ENCODE measurements at places on chromosomes 3 and 15. TPM values are rescaled to one million over a fixed set of nuclear protein-coding genes. Genes with fewer than 3 reads are reported as not detected.

SLC6A11 gene
- total RNA-seq = 3.6 TPM

ACKR4 gene
- 0.09 TPM for total RNA-seq

APPL1 gene
- total RNA-seq = 47.3 TPM

GRCh38 chr3:128875556-128876120 is 3.8 kb upstream of the ACAD9 start:
- no peak for DNase-seq
- H3K36me3 ChIP-seq = no peaks in the 10 kb centered on the region
- no peaks in the 10 kb centered on the region for H3K27me3 ChIP-seq
- peaks cover 7% of the 10 kb centered on the region for H3K4me1 ChIP-seq
- no peak overlapping the region for H3K27ac ChIP-seq
- H3K4me3 ChIP-seq = no peak overlapping the region

- H3K4me3 ChIP-seq = no peak overlapping the region
- no peak for DNase-seq
- H3K27me3 ChIP-seq = no peaks in the 10 kb centered on the region
- no peaks in the 10 kb centered on the region for H3K36me3 ChIP-seq
- H3K4me1 ChIP-seq = no peaks in the 10 kb centered on the region
- no peak overlapping the region for H3K27ac ChIP-seq
Measured at GRCh38 chr3:39000008-39000450, 51.7 kb downstream of the SCN11A start.

GRCh38 chr15:69703532-69704187 is 251.0 kb downstream of the RPLP1 start:
- H3K4me1 ChIP-seq = no peaks in the 10 kb centered on the region
- H3K4me3 ChIP-seq = no peak overlapping the region
- no peaks in the 10 kb centered on the region for H3K36me3 ChIP-seq

DNA sequence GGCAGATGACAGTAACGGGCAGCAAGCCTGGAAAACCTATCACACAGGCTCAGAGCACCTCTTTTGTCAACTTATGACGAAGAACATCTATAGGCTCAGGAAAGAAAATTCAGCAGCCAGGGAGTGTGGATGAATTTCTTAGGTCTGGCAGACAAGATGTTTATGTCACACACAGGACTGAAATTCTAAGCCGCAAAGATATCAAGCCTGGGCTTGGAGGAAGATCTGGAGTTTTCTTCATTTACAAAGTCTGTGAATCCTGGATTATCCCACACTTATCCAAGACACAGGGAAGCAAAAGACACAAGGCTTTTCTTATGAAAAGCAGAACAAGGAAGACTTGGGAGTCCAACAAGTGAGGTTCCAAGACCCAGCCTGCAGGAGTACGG is 23.4 kb upstream of the CHCHD6 start:
- H3K27ac ChIP-seq = no peak overlapping the region
- H3K36me3 ChIP-seq = no peaks in the 10 kb centered on the region
- H3K4me1 ChIP-seq = peaks cover 5% of the 10 kb centered on the region
- H3K4me3 ChIP-seq = no peak overlapping the region

DNA sequence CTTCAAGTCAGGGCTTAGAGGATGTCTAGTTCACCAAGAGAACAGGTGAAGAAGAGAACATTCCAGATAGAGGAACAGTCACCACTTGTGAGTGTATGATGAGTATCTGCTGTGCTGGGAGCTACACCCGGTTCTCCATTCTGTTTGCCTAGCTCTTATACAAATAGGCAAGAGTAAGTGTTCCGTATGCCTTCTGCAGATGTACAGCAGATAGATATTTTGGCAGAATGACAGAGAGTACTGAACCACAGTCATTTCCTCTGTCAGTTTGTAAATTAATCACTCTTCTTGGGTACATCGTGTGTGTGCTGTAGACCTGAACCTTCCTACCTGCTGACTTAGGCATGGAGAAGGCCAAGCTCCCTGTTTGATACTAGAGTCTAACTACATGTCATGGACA is 108.3 kb upstream of the CTDSPL start:
- no peak overlapping the region for H3K4me3 ChIP-seq
- H3K4me1 ChIP-seq = no peaks in the 10 kb centered on the region
- DNase-seq = no peak
- no peaks in the 10 kb centered on the region for H3K36me3 ChIP-seq

DNA sequence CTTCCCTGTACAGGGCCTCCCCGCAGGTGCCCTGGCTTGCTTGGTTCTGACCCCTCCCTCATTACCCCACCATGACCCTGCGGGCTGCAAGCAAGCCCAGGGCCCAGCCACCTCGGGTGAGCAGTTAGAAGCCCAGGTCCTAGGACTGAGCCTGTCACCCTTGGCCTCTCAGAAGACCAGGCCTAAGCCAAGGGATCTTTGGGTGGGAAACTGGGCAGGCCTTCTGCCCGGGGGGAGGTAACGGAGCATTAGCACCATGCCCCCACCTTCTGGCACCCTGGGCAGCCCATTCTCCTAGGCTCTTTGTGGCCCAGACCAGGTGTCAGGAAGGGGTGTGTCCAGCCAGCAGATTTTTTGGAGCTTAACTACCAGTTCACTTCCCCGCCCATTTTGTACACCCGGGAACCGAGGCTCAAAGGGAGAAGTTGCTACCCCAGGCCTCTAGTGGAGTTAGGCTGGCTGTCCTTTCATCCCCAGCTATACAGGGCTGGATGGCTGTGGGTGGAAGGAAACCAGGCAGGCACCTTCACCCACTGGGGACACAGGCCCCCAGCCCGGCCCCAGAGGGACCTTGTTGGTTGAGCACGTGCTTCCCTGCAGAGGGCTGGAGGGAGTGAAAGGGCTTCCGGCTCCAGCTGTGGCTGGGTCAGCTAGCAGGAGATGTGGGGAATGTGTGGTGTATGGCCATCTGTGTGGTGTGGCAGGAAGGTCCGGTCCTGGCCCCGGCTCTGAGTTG is 1.4 kb downstream of the CSK start:
- peaks cover 25% of the 10 kb centered on the region for H3K4me1 ChIP-seq
- peak overlapping the region; percentile 88 for H3K27ac ChIP-seq
- DNase-seq = no peak
- H3K4me3 ChIP-seq = peak overlapping the region; percentile 80
- no peaks in the 10 kb centered on the region for H3K27me3 ChIP-seq

- no peak overlapping the region for H3K27ac ChIP-seq
- no peaks in the 10 kb centered on the region for H3K27me3 ChIP-seq
- no peaks in the 10 kb centered on the region for H3K4me1 ChIP-seq
- no peak overlapping the region for H3K4me3 ChIP-seq
- DNase-seq = no peak
Measured at GRCh38 chr3:51297333-51297732, 87.8 kb upstream of the MANF start.

DNA sequence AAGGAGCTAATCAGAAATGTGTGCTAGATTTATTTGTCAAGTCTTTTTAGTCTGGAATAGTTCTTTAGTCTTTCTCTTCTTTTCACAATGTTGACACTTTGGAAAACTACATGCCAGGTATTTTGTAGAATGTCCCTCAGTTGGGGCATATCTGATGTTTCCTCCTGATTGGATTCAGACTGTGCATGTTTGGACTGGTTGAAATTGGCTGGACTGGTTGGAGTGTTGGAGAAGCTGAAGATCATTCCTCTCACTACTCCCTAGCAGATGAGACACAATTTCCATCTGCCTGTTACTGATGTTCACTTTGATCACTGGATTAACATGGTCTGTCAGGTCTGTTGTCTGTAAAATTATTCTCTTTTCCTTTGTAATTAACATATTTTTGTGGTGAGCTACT is 3.7 kb downstream of the NME9 start:
- no peak overlapping the region for H3K4me3 ChIP-seq
- DNase-seq = peak; percentile 31
- no peak overlapping the region for H3K27ac ChIP-seq
- no peaks in the 10 kb centered on the region for H3K27me3 ChIP-seq
- H3K4me1 ChIP-seq = no peaks in the 10 kb centered on the region

GRCh38 chr3:178969004-178969700 is 102.5 kb downstream of the ZMAT3 start:
- H3K36me3 ChIP-seq = no peaks in the 10 kb centered on the region
- no peak overlapping the region for H3K27ac ChIP-seq
- H3K27me3 ChIP-seq = no peaks in the 10 kb centered on the region
- H3K4me1 ChIP-seq = no peaks in the 10 kb centered on the region

DNA sequence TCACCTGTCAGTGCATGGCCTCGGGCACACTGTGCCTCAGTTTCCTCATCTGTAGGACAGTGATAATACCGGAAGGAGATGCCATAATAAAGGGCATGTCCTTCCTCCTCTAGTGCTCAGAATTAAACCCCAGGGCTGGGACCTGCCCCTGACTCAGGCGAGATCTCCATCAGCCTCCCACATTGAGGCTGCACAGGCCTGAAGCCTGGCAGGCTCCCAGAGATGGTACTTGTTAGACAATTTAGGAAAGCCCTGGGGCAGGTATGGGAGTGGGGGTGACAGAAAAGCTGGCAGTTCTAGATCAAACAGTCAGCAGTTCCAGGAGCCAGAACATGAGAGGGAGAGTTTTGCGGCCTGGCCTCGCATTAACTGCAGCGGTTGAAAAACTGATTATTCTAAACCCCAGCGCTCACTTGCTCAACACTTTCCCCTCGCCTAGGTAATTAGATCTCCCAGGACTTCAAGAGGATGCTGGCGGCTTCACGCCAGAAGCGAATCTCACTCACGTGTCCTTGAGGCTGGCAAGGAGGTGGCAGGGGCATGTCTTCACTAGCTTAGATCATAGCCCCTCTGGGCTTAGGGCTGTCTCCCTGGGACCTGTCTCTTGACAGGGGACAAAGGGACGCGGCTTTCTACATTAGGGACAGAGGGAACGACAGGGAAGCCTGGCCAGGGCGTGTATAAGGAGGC is 73.1 kb downstream of the ATP2B2 start:
- DNase-seq = no peak
- H3K4me1 ChIP-seq = no peaks in the 10 kb centered on the region
- no peak overlapping the region for H3K27ac ChIP-seq
- H3K27me3 ChIP-seq = no peaks in the 10 kb centered on the region
- no peaks in the 10 kb centered on the region for H3K36me3 ChIP-seq

DNA sequence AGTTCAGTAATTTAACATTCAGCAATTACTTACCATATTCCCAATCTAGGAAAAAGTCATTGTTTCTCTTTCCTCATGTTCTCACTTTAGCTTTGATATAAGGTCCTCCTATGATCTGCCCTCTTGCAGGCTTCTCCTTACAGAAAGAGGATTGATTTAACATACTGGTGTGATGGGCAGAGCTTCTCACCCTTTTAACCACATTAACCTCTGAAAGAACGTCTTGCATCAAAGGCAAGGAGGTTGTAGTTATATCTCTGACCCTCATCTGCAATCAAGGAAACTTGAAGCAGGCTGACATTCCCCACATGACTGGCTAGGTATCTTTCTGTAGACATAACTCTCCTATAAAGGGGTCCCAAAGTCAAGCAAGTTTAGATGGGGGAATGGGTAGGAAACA is 39.5 kb downstream of the BTLA start:
- DNase-seq = no peak
- no peak overlapping the region for H3K4me3 ChIP-seq
- H3K4me1 ChIP-seq = no peaks in the 10 kb centered on the region

DNA sequence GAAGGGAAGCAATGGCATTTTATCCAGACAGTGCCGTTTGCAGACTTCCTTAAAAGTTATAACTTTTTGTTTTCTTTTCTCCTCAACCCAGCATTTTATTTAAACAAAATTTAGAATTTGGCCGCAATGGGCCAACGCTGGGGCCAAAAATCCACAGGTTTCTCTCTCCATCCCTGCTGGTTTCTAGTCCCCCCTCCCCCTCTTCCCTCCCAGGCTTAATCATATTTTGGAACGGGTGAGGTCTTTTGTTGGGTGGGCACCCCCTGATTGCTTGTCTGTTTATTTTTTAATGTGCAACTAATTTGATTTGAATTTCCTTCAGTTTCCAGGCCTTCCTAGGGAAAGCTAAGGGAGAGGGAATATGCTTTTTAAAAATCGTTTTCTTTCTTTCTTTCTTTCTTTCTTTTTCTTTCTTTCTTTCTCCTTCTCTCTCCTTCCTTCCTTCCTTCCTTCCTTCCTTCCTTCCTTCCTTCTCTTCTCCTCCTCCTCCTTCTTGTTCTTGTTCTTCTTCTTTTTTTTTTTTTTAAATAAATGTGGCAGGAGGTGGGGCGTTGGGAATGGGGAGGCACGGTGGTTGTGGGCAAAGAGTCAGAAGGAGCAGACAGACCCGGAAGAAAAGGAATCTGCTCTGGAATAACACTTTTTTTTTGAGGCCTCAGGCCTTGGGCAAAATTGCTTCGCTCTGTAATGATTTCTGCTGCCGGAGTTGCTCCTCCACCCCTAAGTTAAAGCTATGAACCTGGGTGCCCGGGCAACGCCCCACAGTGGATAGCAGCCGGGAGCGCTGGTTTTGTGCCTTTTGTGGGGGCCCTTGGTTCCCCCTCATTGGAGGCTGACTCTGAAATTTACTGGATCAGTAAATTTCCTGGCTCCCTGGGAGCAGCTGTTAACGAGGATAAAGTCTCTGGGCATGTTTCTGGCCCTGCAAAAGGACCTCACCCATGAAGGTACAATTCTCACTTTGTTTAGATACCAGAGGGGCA is 1.9 kb downstream of the FNDC3B start:
- peak overlapping the region; percentile 92 for H3K4me3 ChIP-seq
- H3K27me3 ChIP-seq = no peaks in the 10 kb centered on the region
- peak; percentile 19 for DNase-seq
- no peaks in the 10 kb centered on the region for H3K36me3 ChIP-seq
- no peaks in the 10 kb centered on the region for H3K4me1 ChIP-seq

All from prostate gland (tissue), 2 donors.